Left colon (tissue), 2 donors: ENCODE measurements at places on chromosomes 2 and 18. TPM values are rescaled to one million over a fixed set of nuclear protein-coding genes. Genes with fewer than 3 reads are reported as not detected.

The NT5C1B gene
- not detected for total RNA-seq

The TMEM200C gene
- 0.06 TPM for total RNA-seq

DNA sequence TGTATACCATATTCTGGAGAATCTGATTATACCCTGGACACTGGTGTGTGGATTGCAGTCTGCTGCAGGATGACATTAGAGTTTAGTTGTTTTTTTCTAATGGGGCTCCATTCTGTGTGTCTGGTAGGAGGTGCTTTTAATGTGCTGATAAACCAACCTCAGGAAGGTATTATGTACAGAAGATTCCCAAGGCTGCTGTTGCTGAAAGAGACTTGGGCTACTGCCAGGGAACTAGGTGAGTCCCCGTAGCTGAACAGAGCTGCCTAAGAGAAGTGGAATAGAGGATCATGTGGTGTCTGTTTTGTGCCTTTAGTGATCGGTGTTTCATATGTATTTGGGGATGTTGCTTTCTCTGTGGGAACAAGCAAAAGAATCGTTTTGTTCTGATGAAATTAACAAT is 16.5 kb downstream of the SPATA3 start:
- DNase-seq: no peak

GRCh38 chr18:42471885-42472284 is 516.9 kb downstream of the PIK3C3 start:
- no peak for DNase-seq

DNA sequence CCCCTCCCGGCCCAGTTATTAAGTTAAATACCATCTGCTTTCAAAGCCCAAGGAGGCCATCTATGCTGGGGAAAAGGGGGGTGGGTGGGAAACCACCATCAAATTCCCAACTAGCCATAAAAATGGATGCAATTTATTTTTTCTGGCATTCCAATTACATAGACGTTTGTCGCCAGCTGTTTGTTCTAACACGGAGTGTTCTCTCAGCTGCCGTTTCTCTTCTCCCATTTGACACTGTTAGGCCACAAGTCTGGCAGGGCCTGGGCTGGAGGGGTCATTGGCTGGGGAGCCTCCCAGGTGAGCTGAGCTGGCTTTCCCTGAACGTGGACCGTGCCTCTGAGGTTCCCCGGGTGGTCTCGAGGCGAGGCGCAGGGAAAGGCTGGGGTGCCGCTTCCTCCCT is 16.6 kb downstream of the ATOH8 start:
- DNase-seq: no peak

- DNase-seq: no peak
Measured at GRCh38 chr2:3777966-3778365, 74.6 kb downstream of the DCDC2C start.

DNA sequence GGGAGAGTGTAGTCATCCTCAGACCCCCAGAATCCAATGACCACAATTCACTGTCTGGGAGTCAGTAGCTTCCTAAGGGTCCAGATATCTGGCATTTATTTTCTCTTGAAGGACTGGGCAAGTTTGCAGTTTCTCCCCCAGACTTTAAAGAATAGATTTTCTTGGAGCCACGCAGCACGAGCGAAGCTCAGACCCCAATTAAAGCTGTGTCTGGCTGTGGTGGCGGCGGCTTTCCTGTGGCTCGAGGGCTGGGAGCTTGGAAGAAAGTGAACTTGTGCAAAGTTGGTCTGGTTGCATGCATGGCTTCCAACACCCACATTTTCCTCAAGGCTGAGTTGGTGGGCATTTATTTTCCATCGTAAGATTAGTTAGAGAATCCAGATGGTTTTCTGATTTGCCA is 105.0 kb downstream of the ACKR3 start:
- no peak for DNase-seq

The MZT2B gene
- total RNA-seq: 244 TPM

DNA sequence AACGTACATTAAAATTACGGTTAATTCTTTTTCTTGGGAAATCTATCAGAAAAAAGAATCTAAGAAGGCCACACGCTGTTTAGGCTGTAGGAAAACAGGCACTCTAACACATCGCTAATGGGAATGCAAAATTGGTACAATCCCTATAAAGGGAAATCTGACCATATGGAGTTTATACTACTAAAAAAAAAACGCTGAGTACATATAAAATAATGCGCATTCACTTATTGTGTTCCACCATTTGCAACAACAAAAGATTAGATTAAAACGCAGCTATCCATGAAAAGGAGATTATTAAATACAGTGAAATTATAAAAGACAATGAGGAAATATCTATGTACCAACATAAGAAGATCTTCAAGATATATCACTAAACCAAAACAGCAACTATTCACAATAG is 62.8 kb downstream of the SMC6 start:
- no peak for DNase-seq

GRCh38 chr2:54041135-54041534 is 70.3 kb upstream of the PSME4 start:
- no peak for DNase-seq

- no peak for DNase-seq
Measured at GRCh38 chr18:21053127-21053526, 58.5 kb downstream of the ROCK1 start.

- DNase-seq: no peak
Measured at GRCh38 chr2:18180031-18180610, 301.7 kb downstream of the KCNS3 start.
